ENCODE measurements at places on chromosomes 16 and 17.

- DNase-seq, result no peak
These were observed 4.3 kb downstream of the RNF112 start for GRCh38 chr17:19415311-19415710.

DNA sequence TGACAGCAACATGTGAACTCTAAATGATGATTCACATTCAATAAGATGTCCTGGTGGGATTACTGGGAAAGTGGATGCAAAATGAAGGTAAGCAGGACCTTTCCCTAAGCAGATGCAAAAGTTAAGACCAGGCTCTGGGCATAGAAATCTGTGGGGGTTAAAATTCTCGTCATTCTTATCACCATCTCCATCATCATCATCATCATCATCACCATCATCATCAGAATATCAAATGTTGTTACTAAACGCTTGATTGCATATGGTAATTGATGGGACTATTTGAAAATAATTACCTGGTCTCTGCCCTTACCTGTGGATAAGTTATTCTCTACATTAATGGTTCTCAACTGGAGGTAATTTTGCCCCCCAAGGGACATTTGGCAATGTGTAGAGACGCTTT lies 41.9 kb upstream of the TMEM132E start:
- DNase-seq, result no peak

DNA sequence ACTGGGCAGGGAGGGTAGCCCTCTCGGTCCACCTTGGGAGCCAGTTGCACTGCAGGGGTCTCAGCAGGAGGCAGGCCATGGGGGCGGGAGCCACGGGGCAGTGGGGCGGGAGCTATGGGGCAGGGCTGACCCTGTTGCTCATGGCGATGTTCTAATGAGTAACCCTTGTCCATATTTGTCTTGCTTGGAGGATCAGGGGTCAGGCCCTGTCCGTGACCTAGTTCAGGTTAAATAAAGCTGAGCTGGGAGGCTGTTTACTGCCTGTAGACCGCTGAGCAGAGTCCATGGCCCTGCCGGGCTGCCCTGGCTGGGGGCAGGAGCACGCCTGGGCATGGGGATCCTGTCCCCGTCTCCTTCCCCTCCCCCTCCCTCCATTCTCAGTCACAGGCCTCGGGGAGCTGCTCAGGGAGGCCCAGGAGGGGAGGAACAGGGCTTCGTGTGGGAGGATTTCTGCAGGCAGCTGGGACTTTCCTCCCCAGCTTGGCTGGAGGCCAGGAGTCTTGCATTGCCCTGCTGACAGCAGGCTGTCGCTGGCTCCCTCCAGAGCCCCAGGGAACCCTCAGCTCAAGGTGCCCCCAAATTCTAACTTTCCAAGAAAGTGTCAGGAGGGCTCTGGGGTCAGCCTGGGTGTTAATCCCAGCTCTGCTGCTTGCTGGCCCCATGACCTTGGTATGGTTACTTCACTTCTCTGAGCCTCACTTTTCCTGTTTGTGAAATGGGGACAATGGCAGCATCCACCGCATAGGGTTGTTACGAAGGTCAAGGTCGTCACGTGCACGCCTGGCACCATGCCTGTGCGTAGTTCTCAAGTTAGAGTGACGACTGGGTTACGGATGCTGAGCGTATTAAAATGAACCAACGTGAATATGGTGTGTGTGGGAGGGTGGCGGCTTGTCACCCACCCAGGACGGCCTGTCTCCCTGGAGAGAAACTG lies 6.1 kb upstream of the SERPINF2 start:
- DNase-seq, result no peak

DNA sequence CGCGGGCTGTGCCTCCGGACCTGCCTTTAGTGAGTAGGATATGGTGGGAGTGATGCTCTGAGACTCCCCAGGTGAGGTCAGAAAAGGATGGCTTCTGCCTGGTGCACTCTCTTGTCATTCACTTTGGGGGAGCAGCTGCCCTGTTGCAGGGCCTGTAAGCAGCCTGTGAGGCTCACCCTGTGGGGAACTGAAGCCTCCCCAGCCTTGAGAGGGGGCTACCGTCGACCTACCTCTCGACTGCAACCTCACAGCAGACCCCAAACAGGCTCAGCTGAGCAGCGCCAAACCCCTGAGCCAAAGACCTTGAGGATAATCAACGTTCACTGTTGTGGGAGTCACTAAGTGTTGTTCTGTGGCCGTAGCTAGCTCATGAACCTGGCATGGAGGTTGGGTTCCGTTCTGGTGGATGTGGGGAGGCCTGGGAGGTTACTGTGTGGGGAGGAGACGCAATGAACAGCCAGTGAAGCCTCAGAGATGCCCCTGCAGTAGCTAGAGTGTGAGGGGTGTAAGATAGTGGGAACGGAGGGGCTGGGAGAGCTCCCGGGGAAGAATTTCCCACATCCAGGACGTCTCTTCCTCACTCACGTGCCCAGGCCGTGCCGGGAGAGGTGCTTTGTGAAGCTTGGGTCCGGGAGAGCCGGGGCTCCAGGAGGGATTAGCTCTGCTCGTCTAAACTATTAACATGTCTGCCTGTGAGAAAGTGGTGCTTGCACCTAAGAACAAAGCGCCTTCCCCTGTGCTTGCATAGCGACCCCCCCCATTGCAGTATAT lies 38.8 kb downstream of the METRNL start:
- DNase-seq, result no peak

DNA sequence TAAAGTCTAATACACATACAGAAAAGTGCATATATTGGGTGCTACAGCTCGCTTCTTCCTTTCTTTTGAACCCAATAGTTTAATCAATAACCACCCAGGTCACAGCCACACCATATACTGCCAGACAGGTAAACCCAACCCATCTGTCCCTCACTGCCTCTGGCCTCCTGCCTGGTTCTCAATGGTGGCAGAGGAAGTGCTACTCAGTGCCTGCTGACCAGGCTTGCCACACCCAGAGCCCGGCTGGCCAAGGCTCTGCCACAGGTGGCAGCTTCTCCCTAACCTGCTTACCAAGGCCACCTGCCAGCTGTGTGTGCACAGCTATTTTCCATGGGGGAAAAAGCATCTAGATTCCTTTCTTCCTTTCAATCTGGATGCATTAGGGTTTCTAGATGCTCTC lies 584 bp downstream of the PMP22 start:
- DNase-seq, result no peak

- DNase-seq, result no peak
These were observed 25.0 kb upstream of the SYT17 start for GRCh38 chr16:19142939-19143598.

GRCh38 chr17:3727041-3727440 lies 3.3 kb downstream of the HASPIN start:
- no peak for DNase-seq

DNA sequence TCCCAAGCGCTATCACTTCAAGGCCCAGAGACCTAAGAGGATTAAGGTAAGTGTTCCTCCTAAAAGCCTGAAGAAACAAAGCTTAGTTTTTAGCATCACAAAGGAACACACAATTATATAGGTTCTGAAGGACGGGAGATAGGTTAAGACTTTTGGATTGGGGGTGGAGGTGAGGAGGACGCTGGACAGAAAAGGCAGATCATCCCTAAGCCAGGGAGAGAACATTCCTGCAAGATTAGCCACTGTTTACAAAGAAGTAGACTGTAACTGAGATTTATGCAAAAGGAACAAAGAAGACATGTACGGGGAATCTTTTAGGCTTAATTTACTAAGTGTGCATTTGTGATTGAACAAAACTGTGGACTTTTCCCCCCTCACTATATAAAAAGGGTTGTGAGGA lies 184.1 kb upstream of the IRX5 start:
- no peak for DNase-seq

DNA sequence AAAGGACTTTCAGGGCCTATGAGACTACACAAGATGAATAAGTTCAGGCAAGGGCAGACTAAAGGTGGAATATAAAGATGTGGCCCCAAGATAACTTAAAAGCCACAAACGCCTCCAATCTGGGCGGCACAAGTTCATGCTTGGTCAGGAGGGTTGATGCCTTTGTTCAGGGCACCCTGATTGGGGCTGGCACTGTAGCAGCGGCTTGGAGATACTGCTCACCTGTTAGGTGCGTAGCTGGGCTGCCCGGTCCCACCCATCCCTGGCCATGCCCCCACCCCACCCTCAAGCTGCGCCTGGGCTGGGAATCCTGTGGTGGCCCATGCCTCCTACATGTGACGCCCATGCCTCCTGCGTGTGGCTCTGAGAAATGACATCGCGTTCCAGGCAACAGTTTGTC lies 12.5 kb upstream of the SLC13A2 start:
- no peak for DNase-seq

GRCh38 chr16:11354733-11355574 lies 9.7 kb downstream of the RMI2 start:
- no peak for DNase-seq

DNA sequence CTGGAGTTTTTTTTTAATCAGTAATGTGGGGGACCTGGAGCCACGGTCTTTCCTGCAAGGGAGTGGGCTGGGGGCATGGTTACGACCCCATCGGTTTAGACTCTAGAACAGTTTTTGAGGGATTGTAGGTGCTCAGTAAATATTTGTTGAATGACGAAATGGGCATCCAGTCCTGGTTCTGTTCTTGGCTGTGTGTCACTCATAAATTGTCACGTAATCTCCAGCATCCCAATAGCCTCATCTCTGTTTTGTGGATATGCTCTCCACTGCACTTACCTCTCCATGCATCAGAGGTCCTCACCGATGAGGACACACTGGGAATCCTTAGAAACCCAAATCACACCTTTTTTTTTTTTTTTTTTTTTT lies 497 bp upstream of the SLC38A7 start:
- no peak for DNase-seq

DNA sequence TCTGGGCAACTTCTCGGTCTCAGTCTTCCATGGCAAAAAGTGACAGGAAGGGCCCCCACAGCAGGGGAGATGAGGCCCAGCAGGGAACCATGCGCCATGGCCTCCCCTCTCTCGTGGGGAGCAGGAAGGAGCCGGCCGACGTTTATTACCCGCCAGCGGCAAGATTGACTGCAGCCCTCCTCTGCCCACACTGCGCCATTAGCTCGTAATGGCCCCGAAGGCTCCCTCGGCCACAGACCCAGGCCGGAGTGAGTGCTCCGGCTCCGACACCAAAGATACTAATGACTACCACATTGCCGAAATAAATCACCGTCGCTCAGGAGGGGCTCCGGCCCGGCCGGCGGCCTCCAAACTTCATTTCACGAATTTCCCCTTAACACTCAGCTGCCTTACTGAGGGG lies 226.9 kb downstream of the C16orf78 start:
- no peak for DNase-seq

DNA sequence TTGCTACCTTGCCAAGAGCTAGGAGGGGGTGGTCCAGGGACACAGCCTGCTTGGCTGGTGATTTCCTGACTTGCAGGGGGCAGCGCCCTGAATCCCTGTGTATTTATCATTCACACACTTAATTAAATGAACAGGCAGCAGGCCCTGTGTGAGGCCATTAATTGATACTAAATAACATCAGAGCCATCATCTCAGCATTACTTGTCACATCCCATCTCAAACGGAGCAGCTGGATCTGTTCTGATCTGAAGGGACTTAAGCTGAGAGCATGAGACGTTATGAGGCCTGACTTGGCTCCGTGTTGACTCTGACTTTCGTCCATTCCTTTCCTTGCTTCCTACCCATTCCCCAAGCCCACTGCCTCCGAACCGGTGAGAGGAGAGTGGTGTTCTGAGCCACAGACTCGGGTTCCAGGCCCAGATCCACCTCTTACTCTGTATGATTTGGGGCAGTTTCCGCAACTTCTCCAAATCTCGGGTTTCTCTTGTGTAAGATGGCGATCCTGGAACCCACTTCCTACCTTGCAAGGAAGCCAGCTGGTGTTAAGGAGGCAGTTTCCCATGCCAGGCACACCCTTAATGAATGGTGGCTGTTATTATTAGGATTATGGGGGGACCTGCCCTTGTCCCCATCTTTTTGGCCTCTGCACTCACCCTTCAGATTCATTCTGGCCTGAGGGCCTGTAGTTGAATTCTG lies 33.8 kb downstream of the CACNA1G start:
- no peak for DNase-seq

DNA sequence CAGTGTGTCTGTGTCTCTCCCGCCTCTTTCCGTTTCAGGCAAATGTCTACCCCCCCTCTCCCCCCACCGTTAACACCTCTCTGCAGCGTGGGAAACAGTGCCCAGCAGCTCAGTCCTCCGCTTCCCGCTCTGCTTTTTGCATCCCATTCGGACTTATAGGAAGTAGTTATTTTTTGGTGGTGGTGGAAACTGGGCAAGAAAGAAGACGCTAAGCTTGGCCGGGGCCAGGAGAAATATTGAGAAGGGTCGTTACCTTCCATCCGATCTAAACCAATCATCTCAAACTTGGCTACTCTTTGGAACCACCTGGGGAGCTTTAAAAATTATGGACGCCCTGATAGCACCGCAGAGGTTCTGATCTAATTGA lies 499 bp upstream of the HLF start:
- DNase-seq, result no peak

GRCh38 chr16:49021136-49021535 lies 260.5 kb downstream of the CBLN1 start:
- no peak for DNase-seq

DNA sequence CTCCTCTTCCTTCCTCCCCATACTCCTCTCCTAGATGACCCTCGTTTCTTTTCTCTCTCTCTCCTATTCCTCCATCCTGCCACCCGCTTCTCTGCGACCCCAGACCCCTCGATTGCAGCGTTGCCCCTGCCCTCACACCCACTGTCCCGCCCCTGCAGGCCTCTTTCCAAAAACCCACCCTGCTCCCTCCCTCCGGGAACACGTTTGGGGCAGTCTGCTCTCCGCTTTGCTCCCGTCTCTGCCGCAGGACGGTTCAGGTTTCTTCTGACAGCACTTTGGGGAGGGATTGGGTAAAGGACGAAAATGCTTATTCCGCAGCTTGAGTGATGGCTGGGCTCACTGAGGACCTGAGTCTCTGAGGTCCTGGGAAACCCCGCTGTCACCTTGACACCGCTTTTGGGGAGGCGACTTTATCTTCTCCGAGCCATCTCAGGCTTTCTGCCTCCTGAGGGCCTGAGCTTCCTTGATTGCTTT lies 690 bp downstream of the NDE1 start:
- DNase-seq, result no peak

- no peak for DNase-seq
These were observed 12.8 kb upstream of the ZFP90 start for GRCh38 chr16:68526143-68526781.

DNA sequence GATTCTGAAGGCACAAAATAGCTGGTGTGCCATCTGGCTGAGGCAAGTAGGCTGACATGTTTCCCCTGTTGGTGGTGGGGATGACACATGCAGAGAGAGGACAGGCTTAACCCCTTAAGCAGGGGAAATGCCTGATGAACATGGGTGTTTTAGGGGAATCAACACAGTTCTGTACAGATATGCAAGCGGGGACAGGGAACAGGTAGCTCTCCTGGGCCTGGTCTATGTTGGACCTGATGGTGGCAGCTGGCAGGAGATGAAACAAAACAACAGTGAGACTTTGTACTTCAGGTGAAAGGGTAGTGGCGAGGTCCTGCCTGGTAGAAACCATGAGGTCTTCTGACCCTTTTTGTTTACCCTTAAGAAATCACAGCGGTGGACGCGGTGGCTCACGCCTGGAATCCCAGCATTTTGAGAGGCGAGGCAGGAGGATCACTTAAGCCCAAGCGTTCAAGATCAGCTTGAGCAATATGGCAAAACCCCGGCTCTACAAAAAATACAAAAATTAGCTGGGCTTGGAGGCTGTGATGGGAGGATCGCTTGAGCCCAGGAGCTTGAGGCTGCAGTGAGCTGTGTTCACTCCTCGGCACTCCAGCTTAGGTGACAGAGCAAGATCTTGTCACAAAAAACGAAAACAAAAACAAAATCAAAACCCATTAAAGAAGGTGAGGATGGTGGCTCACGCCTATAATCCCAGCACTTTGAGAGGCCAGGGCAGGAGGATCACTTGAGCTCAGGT lies 10.5 kb downstream of the OR1F1 start:
- DNase-seq, result no peak
